Activated T-helper 1 cell treated with Interleukin-2 at 50 U/mL for 16 hours (primary cell): ENCODE measurements at places on chromosomes 6 and 20.

DNA sequence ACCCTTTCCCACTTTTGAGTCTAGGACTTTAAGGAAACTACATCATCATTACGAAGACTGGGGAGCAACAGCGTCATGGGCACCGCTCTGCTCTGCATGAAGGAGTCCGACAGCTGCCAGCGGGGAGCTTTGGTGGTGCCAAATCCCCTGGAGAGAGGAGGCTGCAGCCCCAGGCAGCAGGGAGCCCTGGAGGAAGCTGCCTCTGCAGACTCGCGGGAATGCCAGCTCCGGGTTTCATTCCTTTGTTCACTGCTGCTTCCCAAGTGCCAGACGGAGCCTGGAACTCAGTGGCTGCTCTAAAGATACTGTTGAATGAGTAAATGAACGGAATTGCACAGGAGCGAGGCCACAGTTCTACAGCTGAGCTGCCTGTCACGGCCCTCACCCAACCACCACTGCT, 196.5 kb upstream of the THBS2 start:
- DNase-seq = no peak

DNA sequence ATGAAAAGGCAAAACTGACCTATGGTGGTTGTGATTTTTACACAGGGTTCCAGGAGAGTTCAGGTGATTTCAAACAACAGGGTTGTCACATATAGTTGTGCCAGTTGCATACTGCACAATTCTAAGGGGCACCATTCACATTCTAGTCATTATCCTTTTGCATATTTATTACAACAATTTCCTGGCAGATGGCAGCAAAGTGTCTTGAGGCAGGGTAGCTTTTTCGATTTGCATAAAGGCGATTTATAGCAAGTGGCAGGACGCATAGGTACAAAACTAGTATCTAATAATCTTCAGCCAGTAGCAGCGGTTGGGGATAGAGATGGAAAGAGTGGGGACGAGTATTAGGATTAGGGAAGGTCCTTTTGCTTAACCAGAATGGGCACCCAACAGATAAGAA, 46.5 kb upstream of the TRAF3IP2 start:
- no peak for DNase-seq

GRCh38 chr20:33178726-33179125, 10.8 kb downstream of the BPIFA2 start:
- no peak for DNase-seq

DNA sequence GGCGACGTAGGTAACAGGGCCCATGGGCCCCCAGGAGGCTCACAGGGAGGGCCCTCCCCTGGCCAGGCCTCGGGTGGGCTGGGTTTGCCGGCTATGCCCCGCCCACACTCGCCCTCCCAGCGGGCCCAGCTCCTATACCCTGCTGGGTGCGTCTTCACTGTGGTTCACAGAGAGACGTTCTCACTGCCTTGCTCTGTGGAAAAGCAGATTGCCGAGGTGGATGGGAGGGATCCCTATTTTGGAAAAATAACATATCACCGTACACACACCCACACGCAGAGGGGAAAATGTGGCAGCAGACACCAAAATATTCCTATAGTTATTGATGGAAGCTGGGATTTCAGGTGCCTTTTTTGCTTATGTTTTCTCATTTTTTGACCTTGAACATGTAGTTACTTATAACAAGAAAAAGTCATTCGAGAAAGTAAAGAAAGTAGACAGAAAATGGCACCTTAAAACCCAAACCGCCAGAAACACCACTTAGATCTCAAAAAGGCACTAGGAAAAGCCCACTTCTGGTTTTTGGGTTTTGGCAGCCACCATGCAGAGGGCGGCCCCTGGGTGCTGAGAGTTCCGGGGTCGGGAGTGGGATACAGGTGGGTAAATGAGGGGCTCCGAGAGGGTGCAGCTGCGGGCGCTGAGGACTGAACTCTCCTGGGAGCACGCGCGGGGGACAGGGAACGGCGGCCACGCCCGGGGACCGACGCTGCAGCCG, 49.4 kb downstream of the TMEM242 start:
- peak; percentile 49 for DNase-seq

DNA sequence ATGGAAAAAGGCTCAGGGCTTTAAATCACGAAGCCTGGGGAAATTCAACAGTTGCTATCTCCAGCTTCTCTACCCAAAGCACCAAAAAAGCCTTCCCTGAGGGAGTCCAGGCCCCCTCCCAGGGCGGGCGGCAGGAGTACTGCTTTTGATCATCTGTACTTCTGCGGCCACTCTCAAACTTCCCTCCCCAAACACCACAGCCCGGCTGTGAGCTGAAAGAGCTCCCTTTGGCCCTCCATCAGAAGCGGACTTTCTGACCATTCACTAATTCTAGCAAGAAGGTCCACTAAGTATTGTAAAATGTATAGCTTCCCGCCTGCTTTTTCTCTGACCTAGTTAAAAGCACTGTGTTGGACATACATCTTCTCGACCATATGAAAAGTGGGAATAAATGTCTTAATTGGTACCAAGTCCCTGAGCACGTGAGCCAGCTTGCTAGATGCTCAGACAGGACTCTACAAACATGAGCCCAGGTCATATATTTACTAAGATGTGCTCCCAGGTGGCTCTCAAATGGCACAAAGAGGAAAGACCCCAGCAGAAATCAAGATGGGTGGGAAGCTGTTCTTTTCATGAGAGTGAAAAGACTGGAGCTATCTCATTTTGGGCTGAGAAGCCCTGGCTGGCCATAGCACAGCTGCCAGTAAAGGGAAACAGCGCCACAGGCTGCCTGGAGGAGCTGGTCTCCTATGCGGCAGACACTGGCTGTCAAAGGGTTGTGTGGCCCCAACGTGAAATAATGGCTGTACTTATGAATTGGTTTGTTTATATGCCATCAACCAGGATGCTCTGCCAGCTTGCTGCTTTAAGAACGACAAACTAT, 58.6 kb downstream of the GFOD1 start:
- DNase-seq = no peak

GRCh38 chr6:43669922-43670622, 17.5 kb downstream of the MRPS18A start:
- DNase-seq = no peak

GRCh38 chr6:28758046-28758817, 165.6 kb downstream of the TRIM27 start:
- DNase-seq = no peak

DNA sequence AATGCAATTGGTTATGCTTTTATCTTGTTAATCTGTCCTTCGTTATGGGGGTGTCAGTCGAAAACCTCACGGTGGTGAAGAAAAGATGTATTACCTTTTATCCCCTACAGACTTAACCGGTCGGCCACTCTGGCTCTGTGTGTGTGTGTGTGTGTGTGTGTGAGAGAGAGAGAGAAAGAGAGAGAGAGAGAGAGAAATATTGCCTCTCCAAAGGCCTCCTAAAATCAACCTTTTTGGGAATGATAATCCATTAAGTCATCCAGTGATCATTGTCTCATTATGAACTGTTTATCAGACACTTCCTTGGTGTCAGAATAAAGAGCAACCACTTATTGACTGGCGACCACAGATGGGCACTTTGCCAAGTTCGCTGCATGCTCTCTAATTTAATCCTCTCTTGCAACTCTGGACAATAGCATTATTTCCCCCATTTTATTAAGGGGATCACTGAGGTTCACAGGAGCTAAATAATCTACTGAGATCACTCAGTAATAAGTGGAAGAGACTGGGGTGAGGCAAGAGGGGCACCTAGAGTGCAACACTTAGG, 30.7 kb downstream of the SLC35D3 start:
- DNase-seq = no peak

DNA sequence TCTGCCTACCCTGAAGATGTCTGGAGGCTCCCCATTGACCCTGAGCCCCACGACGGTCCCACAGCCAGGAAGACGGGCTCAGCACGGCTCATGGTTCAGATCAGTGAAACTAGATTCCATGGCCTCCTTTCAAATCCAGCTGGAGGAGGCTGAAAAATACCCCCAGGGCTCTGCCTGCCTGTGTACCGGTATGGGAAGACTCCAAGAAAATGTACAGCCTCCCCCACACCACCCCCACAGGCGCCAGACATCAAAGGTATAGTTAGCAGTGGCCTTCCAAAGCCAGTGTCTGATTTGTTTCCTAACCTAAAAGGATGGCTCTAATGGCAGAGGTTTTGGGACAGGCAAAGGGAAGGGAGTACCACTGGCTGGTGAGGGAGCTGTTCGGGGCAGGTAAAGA, 86.2 kb upstream of the SNAP25 start:
- no peak for DNase-seq

DNA sequence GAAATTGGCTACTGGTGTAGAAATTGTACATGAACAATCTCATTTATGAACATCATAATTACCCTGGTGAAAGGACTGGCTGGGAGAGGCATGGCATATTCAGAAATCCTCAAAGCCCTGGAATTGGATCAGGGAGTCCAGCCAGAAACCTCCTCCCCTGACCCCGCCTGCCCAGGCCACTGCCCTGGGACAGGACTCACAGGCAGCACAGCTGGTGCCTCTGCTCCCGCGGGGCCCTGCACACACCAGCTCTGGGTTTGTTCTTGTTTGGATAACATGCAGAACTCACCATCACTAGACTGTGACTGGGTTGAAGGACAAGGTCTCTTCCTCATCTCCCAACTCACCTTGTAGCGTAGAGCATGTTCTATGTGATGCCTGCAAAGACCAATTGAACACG, 56.2 kb downstream of the AGPAT4 start:
- no peak for DNase-seq

GRCh38 chr20:31566658-31567379, 38.3 kb upstream of the ID1 start:
- DNase-seq = no peak

- no peak for DNase-seq
Observed at GRCh38 chr6:57135885-57136284, 36.2 kb upstream of the BAG2 start.

DNA sequence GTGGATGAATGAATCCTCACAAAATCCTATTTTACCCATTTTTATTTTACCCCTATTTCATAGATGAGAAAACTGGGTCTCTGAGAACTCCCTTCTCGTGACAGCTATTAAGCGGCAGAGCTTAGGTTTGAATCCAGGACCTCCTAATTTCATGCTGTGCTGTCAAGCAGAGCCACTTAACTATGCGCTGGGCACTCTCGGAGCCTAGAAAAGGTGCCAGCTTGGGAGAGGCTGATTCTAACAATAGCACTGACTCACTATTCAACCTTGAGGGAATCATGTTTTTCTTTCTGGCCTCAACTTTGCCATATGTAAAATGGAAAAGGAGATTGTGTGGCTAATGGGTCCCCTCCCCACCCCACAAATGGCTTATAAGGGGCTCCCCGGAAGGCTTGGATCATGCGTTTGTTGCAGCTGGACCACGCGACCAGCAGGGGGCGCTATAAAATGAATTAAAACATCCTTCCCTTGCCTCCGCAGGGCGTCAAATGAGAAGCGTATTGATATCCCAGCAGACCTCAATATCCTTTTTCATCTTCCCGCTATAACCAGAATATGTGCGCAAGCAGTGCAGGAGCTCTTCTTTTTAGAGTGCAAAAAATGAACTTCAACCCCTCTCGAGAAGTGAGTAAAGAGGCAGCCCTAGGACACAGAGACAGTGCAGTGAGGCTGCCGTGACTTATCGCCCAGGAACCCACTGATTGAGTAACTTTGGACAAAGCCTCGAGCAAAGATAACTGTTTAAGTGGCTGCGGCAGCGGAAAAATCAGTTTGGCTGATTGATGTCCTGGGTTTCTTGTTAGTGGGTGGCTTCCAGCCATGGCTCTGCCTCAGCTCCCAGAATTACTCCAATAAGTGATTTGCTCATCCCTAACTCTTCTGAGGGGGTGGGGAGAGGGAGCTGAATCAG, 12.8 kb upstream of the PDYN start:
- no peak for DNase-seq

- DNase-seq = no peak
Observed at GRCh38 chr20:53037621-53038020, 65.5 kb downstream of the TSHZ2 start.

DNA sequence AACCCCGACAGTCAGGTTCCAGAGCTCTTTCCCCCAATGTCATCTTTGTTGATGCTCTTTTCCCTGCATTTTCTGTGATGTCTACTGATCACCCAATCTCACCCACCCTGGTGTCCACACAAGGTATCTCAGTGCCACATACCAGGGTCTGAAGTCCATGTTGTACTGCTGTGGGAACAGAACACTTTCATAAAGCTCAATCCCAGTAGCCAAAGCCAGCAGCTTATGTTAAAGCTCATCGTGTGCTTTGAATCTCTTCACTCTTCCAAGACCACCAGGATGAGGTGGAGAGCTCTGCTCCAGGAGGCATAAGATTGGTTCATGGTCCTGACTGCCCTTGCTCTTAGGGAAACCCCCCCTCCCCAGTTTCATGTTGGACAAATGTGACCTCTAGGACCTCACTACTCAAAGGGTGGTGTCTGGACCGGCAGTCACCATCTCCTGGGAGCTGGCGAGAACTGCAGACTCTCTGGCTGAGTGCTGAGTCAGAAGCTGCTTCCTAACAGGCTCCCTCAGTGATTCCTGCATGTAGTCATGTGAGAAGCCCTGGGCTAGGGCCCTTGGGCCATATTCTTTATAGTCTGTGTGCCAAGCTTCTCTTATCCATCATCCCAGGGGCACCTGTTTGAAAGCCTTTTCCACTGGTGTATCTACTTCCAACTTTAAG, 13.4 kb upstream of the CPNE5 start:
- DNase-seq = no peak

DNA sequence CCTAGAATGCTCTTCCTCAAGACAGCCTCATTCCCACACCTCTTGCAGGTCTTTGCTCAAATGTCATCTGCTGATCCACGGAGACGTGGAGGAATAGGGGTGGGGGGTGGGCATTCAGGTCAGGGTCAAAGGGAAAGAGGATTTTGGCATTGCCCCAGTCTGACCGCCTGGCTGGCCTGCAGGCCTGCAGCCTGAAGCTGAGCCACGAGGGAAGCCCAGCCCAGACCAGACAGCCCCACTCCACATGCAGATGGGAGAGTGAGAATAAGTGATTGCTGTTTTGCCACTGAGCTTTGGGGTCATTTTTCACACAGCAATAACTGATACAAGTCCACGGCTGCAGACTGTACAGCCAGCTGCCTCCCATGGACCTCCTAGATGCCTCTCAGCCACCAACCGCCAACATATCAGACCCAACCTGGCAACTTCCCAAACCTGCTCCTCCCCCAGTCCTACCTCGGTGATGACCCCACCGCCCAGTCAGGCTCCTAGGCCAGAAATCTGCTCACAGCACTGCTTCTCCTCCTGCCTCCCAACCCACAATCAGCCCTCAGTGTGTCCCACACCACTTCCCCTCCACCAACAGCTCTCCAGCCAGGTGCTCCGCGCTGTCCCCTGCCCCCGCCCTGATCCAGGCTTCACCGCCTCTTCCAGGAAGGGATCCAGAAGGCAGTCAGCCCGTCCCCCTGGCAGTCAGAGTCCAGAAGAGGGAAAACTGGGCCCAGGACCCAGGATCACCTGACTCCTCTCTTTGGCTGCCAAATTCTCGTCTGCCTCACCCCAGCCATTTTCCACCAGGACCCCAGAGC, 14.0 kb downstream of the KIAA1755 start:
- no peak for DNase-seq

DNA sequence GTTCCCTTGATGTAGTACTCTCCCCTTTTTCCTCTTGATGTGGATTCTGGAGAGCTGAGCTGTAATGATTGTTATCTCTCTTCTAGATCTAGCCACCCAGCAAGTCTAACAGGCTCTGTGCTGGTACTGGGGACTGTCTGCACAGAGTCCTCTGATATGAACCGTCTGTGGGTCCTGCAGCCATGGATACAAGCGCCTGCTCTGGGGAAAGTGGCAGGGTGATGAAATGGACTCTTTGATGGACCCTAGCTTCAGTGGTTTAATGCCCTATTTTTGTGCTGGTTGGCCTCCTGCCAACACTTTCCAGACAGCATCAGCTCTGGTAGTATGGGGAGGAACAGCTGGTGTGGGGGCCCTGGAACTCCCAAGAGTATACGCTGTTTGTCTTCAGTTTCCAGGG, 216.3 kb downstream of the ADGRG6 start:
- no peak for DNase-seq

GRCh38 chr20:1196634-1197033, 6.6 kb upstream of the C20orf202 start:
- DNase-seq = no peak

- DNase-seq = no peak
Observed at GRCh38 chr20:64203037-64203777, 39.0 kb downstream of the MYT1 start.
